ENCODE measurements at places on chromosomes 3 and 15. TPM values are rescaled to one million over a fixed set of nuclear protein-coding genes. Genes with fewer than 3 reads are reported as not detected.

Gene CYP1A1
- polyA plus RNA-seq = 13.1 TPM

Gene VIPR1
- 5.2 TPM for polyA plus RNA-seq

Gene CLDN18
- polyA plus RNA-seq = not detected

Gene ITPKA
- polyA plus RNA-seq = 0.14 TPM

Gene AQR
- polyA plus RNA-seq = 18.9 TPM

Gene NANOGP8
- polyA plus RNA-seq = not detected

Gene FAM107A
- 4.8 TPM for polyA plus RNA-seq

Gene ACAD9
- polyA plus RNA-seq = 55.2 TPM

Data from endothelial cell of umbilical vein (primary cell).